GM23248 (cell line): ENCODE measurements at places on chromosomes 4 and X. TPM values are rescaled to one million over a fixed set of nuclear protein-coding genes. Genes with fewer than 3 reads are reported as not detected.

PLS3 gene
- 118 and 136 TPM in 2 replicates for total RNA-seq

DNA sequence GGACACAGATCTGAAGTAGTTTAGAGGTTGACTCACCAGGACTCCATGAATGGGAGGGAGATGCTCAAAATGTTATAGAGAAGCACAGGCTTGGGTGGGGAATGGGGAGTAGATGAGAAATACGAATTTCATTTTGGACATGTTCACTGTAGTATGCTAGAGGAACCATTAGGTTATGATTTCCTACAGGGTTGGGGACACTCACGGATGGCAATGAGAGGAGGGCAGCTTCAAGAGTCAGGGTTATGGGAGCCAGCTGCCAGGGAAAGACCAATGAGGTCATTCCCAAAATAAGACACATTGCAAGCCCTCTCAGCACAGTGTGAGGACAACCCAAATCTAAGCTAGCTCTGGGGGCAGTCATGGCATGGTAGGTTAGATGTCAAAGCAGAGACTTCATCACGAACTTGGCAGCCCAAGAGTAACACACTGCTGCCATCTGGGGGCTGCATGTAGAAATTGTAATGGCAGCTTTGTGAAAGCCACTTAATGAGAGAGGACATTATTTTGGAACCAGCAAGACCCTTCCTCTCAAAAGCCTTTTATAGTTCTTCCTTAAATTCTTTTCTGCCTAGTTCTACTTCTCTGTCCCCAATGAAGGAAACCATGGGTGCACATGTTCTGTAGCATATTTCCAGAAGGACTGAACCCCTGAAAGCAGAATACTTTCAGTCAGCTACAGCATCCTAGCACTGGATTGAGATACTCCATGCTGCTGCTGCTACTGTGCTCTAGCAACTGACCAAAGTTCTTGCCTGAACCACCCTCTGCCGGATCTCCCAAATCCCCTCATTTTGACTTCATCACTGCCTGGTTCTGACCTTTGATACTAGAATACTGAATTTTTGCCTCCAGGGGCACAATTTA lies 16.2 kb upstream of the ZCCHC12 start:
- no peak overlapping the region for H3K27ac ChIP-seq
- no peak overlapping the region for H3K4me3 ChIP-seq
- no peaks in the 10 kb centered on the region for H3K27me3 ChIP-seq
- no peaks in the 10 kb centered on the region for H3K4me1 ChIP-seq

DNA sequence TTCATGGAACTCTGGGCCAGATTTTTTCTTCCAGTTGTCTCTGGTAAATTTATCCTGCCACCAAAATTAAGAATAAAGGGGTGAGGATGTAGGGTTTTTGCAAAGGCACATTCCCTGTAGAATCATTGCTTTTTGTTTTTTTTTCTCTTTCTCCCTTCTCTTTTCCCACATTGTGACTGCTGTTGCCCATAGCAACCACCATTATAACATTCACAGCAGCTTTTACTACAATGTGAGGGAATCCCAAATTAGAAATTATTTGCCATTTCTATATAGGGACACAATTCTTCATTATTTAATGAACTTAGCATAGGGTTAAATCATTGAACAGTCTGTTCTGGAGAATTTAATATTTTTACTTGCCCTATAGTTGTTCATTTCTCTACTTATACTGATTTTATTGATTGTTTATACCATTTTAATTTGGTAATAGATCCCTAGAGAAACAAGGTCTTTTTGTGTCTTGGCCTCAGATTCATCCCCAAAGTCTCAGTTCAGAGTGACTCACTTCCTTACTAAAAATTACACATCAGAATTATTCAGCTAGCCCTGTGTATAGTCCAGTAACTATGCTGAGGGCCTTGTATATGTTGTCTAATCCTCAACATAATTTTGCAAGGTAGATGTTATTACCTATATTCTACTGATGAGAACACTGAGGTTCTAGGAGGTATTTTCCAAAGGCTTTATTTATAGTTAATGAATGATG lies 80.8 kb upstream of the ANK2 start:
- no peak overlapping the region for H3K4me3 ChIP-seq
- peaks cover 17% of the 10 kb centered on the region for H3K4me1 ChIP-seq
- H3K27me3 ChIP-seq, result no peaks in the 10 kb centered on the region
- peak overlapping the region; percentile 52 for H3K27ac ChIP-seq
- peak; percentile 70 for DNase-seq

DNA sequence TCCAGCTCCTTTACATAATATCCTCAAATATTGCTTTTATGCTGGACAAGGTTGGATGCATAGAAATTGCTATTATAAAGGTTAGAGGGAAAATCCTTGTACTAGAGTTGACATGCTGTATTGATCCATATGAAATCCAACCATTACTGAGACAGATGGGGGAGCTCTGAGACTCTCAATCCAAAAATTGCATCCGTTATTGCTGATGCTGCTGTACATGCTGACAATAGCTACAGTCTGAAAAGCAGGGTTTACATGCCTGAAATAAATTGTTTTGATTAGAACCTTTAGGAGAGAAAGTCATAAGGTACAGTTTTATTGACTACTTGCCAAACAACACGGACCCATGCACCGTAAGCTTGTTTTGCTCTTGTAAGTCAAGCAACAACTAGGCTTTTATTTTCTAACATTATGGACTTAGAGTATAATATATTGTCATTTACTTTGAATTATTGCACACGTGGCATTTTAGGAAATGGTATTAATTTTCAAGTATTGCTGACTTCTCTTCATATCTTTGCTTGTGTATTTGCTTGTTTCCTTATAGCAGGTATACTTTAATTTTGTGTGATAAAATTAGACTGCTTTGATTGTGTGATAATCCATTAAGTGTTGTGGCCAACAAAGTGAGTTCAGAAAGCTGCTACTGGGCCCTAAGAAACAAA lies 1365.2 kb downstream of the STIM2 start:
- H3K4me3 ChIP-seq, result no peak overlapping the region
- no peaks in the 10 kb centered on the region for H3K27me3 ChIP-seq
- no peaks in the 10 kb centered on the region for H3K36me3 ChIP-seq
- H3K4me1 ChIP-seq, result peaks cover 61% of the 10 kb centered on the region
- no peak overlapping the region for H3K27ac ChIP-seq

GRCh38 chr4:153790962-153791551 lies 2.2 kb upstream of the SFRP2 start:
- peaks cover 62% of the 10 kb centered on the region for H3K27me3 ChIP-seq
- peak; percentile 75 for DNase-seq
- H3K36me3 ChIP-seq, result no peaks in the 10 kb centered on the region
- H3K27ac ChIP-seq, result no peak overlapping the region

DNA sequence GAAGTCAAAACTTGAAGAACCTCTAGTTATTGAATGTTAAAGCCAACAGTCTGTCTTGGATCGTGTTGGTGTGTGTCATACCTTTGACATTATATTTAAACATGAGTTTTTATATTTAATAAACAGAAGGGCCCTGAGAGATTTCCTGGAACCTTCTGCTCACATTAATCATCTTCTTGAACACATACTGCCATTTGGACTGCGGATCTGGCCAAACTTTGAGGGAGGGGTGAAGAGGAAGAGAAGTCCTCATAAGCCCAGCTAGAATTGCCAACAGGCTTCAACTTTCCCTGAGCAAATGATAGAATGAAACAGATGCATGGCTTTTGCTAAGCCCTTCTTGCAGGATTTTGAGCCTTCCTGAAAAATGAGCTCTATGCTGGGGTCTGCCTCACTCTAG lies 27.4 kb downstream of the CCKAR start:
- H3K27ac ChIP-seq, result no peak overlapping the region
- no peak overlapping the region for H3K4me3 ChIP-seq
- DNase-seq, result no peak
- H3K36me3 ChIP-seq, result no peaks in the 10 kb centered on the region

DNA sequence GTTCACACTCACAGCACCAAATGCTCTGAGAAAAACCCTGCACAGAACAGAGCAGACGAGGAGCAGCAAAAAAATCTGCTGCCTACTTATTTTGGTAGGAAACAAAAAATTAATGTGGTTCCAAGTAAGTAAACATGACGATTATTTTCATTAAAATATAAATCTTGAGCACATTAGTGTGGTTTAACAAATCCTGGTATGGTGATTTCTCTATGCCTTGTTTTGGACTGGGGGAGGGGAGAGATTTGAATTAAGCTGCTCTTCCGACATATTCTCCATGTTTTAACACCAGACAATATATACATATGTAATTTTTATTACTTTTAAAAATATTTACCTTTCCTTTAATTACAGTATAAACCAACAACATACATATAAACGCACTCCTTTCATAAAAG lies 1.8 kb downstream of the CAMK2D start:
- no peaks in the 10 kb centered on the region for H3K27me3 ChIP-seq
- peaks cover 46% of the 10 kb centered on the region for H3K4me1 ChIP-seq
- peak overlapping the region; percentile 87 for H3K4me3 ChIP-seq
- DNase-seq, result peak; percentile 45
- peak overlapping the region; percentile 96 for H3K27ac ChIP-seq
